ENCODE measurements at places on chromosomes 2 and 18.

DNA sequence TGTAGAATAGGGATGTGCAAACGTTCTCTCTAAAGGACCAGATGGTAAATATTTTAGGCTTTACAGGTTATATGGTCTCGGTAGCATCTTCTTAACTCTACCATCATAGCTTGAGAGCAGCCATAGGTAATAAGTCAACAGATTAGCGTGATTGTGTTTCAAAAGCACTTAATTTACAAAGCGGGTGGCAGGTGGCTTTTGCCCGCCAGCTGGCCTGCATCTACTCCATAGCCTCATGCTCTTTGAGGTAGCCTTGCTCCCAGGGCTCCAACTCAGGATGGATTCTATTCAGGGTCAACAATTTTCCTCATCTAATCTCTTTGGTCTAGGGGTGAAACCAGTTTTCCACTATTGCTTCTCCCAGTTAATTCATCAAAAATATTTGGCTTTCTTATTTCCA is 5.0 kb upstream of the ATP9B start:
- DNase-seq, result no peak

DNA sequence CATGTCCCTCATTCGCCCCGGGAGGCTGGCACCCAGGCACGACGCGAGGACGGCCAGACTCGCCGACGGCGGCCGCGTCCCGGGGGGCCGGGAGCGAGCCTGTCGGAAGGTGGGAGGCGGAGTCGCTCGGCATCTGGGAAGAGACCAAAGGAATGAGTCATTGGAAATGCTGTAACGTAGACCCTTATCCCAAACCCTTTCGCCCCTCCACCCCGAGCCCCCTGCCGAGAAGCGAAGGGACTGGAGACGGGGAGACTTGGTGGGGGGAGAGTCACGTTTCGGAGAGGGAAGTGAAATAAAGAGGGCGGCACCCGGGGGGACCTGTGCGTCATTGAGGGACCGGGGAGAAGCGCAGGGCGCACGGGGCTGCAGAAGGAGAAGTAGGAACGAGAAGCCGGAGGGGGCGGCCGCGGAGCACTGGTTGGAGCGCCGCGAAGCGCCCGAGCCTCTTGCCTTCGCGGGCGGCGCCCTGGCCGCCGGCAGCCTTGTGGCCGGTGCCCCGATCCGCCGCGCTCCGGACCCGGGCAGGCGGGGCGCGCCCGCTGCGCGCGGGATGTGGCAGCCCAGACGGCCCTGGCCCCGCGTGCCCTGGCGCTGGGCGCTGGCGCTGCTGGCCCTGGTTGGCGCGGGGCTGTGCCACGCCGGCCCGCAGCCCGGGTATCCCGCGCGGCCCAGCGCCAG is at the start of gene EMILIN2:
Gene EMILIN2, plus strand, starts transcription at position 371 of the 681 bp plus-strand sequence. Its CDS starts 183 bp downstream, at position 554.
- peak; percentile 89 for DNase-seq

DNA sequence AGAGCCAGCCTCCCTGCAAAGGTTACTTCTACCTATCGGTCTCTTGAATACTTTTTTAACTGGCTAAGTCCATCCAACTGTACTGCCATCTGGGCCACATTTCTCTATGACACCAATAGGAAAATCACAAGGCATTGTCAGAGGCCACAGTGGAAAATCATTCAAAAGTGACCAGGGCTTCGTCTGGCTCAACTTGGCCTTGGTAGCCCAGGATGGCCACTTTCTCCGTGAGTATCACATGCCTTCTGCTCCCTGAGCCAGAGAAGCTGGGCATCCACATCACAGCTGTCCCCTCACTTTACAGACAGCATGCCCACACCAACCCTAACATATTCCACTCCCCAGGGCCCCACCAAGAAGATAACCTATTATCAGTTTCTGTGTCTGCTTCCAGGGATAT is 5.8 kb downstream of the CIB4 start:
- no peak for DNase-seq

DNA sequence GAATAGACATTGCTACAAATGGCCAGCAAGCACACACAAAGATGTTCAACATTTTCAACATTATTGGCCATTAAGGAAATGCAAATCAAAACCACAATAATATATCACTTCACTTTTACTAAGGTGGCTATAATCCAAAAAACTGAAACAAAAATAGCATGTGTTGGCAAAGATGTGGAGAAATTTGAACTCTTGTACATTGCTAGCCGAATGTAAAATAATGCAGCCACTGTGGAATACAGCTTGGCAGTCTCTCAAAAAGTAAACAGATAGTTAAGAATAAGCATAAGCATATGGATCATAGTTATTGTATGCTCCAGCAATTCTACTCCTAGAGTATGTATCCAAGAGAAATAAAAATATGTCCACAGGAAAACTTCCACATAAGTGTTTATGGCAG is 192.5 kb downstream of the EN1 start:
- no peak for DNase-seq
